ENCODE measurements at places on chromosomes 11 and 22.

- DNase-seq = no peak
Measured at GRCh38 chr11:126896025-126896424, 104.5 kb downstream of the KIRREL3 start.

DNA sequence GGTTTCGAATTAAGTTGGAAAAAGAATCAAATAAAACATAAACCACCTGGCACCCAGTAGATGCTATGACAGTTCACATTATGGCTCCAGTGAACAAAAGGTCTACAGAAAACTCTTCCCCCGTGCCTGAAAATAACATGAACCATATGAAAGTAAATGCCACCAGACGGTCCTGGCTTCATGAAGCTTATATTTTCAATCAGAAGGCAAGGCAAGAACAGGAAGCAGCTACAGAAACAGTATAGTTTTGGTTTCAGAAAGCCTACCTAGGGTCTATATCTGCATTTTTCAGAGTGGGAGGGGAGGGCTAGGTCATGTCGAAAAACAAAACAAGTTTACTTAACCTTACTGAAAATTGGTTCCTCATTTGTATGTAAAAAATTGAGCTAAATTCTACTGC, 9.8 kb downstream of the RAB30 start:
- no peak for DNase-seq

- no peak for DNase-seq
Measured at GRCh38 chr11:4085575-4085974, 9.0 kb upstream of the RRM1 start.

- DNase-seq = no peak
Measured at GRCh38 chr11:106939157-106939556, 79.1 kb downstream of the GUCY1A2 start.

DNA sequence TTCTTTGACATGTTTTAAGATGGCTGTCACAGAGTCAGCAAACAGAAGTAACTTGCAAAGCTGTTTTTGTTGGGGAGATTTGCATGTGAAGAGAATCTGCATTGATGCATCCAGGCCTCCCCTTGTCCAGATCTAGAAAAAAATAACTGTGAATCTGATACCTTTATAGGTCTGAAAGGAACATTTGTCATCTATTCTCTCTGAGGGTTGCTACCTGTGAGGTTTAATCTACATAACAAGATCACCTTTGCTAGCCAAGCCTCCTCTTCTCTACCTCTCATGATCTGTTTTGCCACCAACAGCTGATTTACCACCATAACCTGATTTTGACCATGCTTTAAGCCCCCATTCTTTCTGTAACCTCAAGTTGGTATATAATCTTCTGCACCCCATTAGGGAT, 47.2 kb upstream of the SLC5A12 start:
- no peak for DNase-seq

GRCh38 chr11:86916330-86916729, 38.9 kb downstream of the FZD4 start:
- no peak for DNase-seq

GRCh38 chr11:61569701-61570100, 11.2 kb downstream of the SYT7 start:
- no peak for DNase-seq

GRCh38 chr22:26168939-26169314, 335 bp upstream of the SEZ6L start:
- DNase-seq = no peak

- no peak for DNase-seq
Measured at GRCh38 chr11:19395050-19395449, 154.3 kb upstream of the E2F8 start.

GRCh38 chr11:95143106-95143681, 53.5 kb downstream of the ENDOD1 start:
- no peak for DNase-seq

GRCh38 chr11:29914203-29914930, 102.5 kb downstream of the KCNA4 start:
- DNase-seq = no peak

GRCh38 chr11:111414936-111415335, 35.9 kb upstream of the POU2AF1 start:
- DNase-seq = no peak

GRCh38 chr11:62105667-62106191, 18.1 kb upstream of the INCENP start:
- DNase-seq = no peak

DNA sequence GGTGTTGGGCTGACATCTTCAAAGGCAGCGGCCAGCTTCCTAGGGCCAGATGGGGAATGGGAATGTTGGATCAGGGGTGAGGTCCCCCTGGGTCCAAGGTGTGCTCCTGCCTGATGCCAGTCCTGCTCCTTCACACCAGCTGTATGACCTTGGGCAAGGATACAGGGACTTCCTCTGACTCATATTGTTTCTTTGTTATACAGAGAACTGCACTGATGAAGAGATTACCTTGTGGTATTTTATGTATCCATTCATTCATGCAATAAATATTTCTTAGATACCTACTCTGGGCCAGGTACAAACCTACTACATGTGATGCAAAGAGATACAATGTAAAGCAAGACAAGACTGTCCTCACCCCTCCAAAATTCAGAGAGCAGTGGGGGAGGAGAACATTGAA, 3.9 kb upstream of the OPCML start:
- DNase-seq = no peak

GRCh38 chr22:11605468-11605981, 3922.5 kb upstream of the OR11H1 start:
- no peak for DNase-seq

GRCh38 chr11:23620617-23621016, 760.3 kb upstream of the CCDC179 start:
- DNase-seq = no peak

GRCh38 chr22:37999640-38000272, 15.4 kb upstream of the SOX10 start:
- DNase-seq = peak; percentile 9

DNA sequence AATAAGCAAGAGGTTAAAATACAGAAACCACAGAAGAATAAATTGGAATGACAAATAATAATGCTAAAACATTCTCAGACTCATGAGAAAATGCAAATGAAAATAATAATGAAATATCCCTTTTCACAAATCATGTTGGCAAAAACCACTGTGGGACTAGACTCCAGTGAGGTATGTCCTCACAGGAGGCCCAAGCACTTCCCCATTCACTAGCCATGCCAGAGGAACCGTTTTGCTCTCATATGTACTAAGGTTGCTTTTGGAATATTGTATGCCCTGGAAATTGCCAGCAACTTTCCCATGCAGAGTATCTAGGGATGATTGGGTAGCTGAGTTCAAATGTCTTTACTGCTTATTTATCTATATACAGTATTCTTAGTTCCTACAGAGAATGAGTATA, 106.2 kb upstream of the CHORDC1 start:
- DNase-seq = no peak

DNA sequence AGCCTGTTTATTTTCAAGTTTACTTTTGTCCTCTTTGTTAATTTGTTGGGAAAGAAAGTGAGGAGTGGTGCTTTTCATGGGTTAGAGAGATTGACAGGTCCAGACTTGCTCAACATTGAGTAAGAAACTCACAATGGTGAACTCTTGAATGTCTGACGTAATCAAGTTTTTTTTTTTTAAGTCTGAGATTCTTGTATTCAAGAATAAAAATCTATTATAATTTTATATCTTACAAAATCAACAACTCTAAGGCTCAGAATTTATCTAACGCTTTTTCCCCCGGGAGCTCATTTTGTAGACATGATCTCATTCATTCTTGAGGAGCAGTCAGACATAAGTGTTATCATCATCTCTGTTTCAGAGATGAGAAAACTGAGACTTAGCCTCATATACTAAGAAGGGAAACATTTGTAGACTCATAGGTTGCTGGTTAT, 39.1 kb upstream of the SPTBN2 start:
- no peak for DNase-seq

GRCh38 chr11:28259177-28259843, 151.1 kb downstream of the METTL15 start:
- DNase-seq = no peak

GRCh38 chr11:65551572-65552387, 6.4 kb downstream of the LTBP3 start:
- peak; percentile 73 for DNase-seq

DNA sequence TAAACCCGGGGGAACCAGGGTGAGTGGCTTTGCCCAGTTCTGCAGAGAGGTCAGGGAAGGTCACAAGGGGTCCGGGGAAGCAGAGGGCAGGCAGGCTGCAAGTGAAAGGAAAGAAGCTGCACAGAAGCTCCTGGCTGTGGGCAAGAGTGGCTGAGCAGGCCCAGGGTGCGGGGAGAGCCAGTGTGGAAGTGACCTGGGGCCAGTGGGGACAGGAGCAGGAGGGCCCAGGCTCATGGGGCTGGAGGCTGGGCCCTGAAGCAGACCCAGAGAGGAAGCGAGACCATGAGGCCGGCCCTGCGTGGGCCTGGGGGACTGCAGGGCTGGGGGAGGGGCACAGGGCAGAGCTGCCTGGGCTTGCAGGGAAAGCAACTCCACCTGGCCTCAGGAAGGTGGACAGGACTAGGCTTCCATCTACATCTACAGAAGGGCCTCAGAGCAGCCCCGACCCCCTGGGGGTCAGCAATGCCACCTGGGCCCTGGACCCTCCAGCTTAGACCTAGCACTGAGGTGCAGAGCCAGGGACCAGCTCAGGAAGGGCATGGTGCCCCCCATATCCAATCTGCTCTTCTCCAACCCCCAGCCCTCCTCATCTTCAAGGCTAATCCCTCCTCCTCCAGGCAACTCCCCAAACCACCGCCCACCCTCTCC, 11.6 kb downstream of the IGF2 start:
- no peak for DNase-seq

GRCh38 chr22:25759825-25760231, 17.8 kb downstream of the MYO18B start:
- DNase-seq = peak; percentile 27

- no peak for DNase-seq
Measured at GRCh38 chr22:19648419-19648929, 65.8 kb upstream of the SEPTIN5 start.

DNA sequence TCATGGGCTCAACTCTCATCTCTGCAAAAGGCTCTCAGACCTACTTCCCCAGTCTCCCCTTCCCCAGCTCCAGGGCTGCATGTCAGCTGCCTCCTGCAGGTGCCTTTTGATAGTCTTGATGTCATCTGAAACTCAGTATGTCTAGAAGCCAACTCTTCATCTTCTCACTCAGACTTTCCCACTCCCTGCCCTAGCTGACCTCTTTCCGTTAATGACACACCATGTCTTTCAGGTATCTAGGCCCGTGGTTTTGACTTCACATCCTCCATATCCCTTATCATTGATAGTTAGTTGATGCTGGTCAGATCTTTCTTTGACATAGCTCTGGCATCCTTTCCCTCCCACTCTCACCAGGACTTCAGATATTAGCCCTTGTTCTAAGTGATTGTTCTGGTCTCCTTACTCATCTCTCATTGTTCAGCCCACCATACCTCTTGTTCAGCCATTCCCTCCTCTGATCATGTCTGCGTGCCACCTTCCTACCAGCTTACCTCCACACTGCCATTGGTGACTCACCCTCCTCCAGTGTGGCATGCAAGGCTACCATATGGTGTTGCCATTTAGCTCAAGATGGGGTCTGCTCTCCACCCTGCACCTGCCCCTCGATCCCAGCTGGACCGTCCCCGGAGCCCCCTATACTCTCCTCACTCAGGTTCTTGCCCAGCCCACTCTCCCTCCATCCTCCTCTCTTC, 18.4 kb downstream of the TTC12 start:
- DNase-seq = no peak

DNA sequence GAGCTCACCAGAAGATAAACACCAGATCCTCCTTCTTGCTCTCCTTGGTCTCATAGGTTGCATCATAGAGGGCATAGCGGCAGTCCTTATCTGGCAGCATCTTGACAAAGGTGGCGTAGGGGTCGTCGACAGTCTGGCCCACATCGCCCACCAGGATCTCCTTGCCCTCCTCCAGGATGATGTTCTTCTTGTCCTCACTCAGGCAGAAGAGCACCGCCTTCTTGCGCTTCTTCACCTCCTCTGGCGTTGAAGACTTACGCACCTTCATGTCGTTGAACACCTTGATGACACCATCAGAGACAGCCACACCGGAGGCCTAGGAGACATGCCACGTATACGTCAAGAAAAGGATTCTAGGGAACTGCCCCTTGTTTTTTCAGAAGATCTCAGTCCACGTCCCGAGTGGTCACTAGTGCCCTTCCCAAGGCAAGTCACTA, 2.0 kb downstream of the CFL1 start:
- DNase-seq = no peak

DNA sequence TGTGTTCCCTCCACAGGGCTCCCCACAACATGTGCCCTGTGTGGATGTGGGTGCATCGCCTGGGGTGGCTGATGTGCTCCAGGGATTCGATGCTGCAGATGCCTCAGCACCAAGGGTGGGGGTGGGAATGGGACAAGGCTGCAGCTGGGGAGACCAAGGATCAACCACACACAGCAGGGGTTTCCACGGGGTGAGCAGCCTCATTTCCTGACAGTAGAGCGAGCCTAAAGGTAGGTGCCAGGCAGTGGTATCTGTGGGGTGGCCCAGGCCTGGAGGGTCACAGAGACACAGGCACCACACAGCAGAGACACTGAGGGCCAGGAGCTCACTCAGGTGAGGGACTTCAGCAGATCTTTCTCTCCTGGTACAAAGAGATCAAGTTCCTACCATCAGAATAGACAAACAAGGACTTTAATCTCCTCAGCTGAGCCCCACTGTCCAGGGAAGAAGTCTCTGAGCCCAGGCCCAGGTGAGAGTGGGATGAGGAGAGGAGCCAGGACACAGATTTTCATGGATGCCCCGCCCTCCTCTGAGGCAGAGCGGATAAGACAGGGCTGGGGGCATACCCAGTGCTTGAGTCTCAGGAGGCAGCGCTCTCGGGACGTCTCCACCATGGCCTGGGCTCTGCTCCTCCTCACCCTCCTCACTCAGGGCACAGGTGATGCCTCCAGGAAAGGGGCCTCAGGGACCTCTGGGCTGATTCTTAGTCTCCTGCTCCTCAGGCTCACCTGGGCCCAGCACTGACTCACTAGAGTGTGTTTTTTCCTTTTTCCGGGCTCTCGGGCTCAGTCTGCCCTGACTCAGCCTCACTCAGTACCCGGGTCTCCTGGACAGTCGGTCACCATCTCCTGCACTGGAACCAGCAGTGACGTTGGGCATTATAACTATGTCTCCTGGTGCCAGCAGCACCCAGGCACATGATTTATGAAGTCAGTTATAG, 19.7 kb downstream of the GGTLC2 start:
- DNase-seq = no peak
